ENCODE measurements at places on chromosomes 16 and 17. TPM values are rescaled to one million over a fixed set of nuclear protein-coding genes. Genes with fewer than 3 reads are reported as not detected.

DNA sequence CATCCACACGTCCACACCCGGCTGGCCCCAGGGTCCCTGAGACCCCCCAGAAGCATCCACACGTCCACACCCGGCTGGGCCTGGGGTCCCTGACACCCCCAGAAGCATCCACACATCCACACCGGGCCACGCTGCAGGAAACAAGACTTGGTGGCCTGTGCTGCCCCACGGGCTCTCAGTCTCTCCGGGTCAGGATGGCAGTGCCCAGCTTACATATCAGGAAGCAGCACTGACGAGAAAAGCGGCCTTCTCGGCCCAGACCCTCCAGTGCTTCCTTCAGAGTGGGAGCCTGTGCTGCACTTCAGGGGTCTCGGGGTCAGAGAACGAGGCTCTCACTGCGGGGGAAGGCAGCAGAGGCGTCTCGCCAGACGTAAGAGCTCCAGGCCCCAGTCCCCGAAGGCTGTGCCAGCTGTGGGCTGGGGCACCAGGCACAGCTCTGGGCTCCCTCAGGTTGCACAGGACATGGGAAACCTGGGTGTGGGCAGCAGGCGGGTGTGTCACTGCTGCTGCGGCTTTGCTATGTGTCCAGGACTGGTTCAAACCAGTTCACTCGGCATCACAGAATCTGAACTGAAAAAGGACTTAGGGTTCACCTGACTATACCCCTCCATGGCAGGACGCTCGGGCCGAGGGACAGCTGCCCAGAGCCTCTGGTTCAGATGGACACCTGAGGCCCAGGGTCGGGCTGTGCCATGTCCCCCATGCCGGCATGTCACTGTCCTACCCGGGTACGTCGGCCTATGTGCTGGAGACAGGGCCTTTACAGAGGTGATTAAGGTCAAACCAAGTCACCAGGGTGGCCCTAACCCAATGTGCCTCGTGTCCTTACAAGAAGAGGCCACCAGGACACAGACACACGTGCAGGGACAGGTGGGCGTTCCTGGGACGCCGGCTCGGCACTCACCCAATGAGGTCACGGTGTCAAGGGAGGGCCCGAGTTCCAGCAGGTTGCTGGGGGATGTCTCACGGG is 40.2 kb upstream of the CHMP6 start:
- no peak for DNase-seq

The MT4 gene
- not detected for total RNA-seq

- DNase-seq, result no peak
Measured at GRCh38 chr16:9357829-9358228, 266.4 kb downstream of the HAPSTR1 start.

The ETV4 gene
- 4.7 TPM for total RNA-seq

GRCh38 chr17:50154604-50155003 is 4.1 kb upstream of the PPP1R9B start:
- DNase-seq, result no peak

The IL17C gene
- not detected for total RNA-seq

DNA sequence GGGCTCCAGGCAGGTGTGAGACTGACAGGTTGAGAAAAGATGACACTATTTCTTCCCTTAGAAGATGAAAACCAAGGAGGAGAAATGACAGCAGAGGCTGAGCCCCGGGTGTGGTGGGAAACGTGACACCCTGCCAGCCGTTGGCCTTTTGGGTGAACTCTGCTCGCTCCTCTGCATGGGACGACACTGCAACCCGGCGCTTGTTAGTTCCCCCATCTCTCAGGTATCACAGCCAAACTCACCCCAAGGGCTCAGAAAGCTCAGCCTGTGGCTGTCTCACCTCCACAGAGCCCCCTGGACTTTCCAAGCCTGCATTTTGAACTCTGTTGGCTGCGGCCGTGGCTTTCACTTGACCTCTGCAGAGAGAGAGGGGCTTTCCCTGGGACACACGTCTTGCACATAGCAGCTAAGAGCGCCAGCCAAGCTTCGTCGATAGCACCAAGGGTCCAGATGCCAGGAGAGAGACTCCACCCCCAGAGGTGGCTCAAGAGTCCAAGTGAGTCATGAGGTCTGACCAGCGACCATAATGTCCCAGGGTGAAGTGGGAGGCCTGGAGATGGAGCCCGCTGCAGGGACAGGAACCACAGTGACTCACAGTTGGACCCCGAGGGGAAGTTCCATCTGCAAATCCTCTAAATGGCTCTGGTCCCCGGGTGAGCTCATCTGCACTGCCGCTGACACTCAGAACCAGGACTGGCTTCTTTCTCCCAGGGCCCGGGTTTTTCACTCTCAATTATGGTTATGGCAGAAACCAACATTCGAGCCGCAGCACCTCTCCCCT is 301.9 kb downstream of the SOX9 start:
- DNase-seq, result peak; percentile 80

GRCh38 chr17:7133424-7133823 is 18.8 kb upstream of the ASGR2 start:
- no peak for DNase-seq

Data from fibroblast of villous mesenchyme (primary cell).